ENCODE measurements at places on chromosomes 7 and 10. TPM values are rescaled to one million over a fixed set of nuclear protein-coding genes. Genes with fewer than 3 reads are reported as not detected.

NUTM2A gene
- total RNA-seq, result 1.7 TPM

TMEM270 gene
- total RNA-seq, result not detected

BMPER gene
- 3.8 TPM for total RNA-seq

DNA sequence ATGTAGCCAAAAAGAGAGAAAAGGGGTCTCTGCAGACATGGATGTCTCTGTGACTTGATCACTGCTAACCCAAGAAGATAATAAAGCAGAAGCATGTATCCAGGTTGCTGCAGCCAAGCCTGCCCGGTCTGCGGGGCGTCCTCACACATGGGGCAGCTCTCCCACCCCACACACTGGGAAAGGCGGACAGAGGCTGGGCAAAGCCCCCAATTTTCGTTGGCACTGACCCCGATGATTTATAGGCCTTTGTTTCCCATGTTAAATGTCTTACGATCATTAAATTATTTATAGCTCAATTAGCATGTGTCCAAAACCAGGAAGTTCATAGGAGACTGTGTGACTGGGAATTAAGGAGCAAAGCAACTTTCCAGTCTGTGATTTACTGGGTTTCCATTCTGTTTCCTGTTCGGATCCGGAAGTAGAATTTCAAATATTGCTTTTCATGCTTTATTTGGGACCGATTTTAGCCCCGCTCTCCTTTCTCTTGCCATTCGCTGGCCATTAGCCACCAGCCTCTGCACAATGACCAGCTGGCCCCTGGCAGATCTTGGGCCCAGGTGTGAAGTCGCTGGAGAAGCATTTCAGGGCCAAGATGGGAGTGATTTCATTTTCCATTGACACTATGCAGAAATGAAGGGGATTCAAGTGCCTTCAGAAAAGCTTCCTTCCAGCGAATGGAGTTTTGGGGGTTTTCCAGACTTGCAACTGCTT, 91.6 kb downstream of the EGFR start:
- DNase-seq, result no peak

- peak; percentile 15 for DNase-seq
Measured at GRCh38 chr7:153564391-153564790, 487.8 kb upstream of the DPP6 start.

DNA sequence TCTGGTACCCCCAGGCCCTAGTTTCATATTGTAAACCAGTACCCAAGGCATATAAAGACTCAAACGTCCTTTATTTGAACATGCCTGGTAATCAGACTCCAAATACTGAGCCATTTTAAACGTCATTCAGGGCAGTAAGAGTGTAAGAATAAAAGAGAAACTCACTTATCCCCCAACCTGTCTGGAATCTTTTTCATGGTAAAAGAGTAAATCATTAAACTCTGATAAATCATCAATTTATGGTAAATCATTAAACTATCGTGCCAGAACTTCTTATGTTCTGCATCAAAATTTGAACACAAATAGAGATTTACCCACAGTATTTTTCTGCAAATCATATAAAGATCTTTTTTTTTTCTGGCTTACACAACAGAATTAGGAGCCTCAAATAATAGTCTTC, 734.3 kb upstream of the POT1 start:
- no peak for DNase-seq

GRCh38 chr10:48291190-48291589, 15.3 kb upstream of the MAPK8 start:
- no peak for DNase-seq

GRCh38 chr10:23343591-23344240, 881 bp downstream of the C10orf67 start:
- peak; percentile 30 for DNase-seq

DNA sequence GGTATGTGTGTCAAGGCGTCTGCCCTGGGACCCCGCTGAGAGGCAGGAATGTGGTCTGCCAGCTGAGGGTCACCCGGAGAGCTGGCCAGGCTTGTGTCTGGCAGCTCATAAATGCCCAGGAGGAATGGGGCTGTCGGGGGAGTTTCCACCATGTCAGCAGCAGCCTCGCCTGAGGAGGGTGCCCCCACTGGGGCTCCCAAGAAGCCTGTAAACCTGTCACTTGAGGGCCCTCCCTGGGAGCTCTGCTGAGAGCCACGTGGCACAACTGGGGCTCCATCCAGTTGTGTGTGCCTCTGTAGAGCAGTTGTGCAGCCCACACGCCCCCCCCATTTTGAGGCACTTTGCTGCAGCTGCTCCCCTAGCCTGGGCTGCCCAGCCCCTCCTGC, 70.6 kb downstream of the NEURL1 start:
- no peak for DNase-seq

DNA sequence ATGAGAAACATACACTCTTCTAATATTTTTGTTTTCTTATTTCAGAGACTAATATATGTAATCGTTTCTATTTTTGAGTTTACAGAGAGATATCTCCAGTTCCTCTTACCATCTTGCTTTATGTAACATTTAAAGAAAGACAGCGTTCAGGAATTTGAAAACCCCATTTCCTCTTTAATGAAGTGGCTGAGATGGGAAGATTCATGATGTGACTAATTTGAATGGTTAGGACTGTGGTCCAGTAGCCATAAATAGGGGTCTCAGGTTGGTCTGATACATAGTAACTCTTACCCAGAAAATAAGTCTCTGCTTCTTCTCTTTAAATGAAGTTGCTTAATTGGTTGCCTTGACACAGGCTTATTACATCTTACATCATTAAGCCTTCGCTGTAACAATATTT, 6.9 kb downstream of the KMT2E start:
- DNase-seq, result no peak

DNA sequence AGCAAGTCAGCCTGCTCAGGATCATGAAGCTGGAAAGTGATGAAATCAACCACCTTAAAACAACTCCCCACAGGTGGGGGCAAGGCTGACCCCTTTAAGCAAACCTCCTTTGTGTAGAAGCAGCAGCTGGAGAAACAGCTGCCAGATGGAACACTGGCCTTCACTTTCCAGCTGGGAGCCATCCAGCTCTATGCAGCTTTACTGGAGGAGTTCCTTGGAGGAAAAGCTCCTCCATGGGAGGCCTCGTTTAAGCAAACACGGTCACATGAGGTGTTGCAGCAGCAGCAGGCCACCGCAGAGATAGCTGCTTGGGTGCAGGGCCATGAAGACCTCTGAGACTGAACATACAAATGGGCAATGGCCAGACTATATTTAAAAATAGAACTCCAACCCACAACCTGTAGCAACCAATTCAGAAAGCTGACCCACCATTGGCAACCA, 13.0 kb upstream of the DLG5 start:
- DNase-seq, result no peak

- peak; percentile 83 for DNase-seq
Measured at GRCh38 chr7:101856473-101857357, 39.3 kb downstream of the CUX1 start.
